ENCODE measurements at places on chromosomes 4 and X.

DNA sequence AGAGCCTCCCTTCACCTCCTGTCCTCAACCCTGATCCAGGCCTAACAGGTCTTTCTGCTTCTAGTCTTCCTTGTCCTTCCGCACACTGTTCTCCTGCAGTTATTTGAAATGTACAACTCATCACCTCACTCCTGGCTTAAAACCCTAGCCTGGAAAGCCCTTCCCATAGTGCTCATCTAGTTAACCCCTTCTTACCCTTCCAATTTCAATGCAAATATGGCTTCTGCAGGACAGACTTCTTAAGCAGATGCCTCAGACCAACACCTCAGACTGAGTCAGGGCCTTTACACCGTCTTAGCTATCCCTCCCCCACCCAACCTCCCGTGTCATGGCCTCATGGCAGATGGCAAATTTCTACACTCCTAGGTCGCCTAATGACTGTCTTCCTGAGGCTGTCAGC, 130.4 kb downstream of the BCOR start:
- DNase-seq, result no peak

DNA sequence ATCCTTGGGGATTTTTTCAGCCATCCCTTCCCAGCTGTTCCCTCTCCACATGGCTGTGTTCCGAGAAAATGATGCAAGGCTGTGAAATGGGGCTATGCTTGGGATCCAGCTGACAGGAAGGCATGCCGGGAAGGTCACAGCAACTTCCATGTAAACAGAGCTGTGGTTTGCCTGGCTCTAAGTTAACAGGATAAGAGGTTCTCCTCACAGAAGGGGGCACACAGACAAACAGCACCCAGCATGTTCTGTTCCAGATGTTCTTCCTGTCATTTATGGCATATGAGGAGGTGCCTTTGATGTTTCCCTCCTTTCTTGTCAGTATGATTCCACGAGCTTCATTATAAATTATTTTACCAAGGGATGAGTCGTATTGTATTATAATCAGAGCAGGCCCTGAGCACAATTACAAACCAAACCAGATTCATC, 220.7 kb downstream of the ANTXR2 start:
- no peak for DNase-seq

DNA sequence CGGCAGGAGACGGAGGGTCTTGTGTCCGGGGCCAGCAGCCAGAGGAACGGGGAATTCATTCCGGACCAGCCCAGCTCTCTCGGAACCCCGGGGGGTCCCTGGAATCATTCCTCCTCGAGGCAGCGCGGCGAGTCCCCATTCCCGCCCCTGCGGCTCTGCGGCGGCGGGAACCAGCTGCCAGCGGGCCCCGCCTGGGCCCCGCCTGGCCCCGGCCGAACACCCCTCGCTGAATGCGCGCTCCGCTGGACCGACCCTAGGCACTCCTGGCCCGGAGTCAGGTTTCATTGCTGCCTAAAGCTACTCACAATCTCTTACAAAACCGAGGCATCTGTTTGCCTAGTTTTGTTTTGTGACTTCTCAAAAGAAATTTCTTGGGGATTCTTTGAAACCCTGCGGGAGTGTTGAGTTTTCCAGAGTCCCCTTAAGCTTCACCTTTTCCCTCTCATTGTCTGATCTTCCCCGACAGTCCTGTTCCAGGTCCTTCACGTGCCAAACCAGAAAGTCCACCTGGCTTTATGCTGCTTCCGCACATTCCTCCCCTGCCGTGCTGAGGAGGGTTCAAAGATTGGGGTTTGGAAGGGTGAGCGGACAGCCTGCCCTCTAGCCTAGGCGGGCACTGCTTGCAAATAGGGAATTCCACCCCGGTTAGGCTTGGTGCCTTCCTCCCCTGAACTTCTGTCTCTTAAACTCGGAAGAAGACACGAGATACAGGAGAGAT, 789 bp downstream of the ARHGAP10 start:
- DNase-seq, result no peak

DNA sequence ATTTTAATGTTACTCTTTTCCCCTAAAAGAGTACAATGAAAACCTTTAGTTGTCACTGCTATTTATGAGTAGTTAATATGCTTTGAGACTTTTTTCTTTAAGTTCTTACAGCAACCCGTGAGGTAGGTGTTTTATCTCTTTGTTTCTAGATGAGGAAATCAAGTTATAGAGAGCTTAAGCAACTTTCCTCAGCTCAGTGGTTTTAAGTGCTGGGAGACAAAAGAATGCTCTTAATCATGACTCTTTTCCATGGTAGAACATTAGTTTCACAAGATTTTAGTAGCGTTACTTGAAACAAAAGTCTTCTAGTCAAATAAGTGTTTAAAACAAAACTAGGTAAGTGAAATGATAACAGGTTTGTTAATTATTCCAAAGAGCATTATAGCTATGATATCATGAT, 354.7 kb upstream of the PITX2 start:
- no peak for DNase-seq

DNA sequence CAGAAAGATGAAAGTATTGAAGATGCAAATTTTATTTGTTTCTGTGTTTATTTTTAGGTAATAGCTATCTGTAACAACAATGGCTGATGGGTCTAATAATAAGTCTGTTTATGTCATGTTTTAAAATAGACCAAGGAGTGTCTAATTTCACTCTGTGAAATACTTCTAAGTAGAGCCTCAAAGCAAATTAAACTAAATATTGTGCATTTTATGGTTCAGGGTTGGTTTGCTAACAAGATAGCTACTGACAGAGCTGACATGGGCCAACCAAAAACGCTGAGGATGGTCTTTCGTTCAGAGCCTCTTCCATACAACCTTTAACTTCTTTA, 437.6 kb upstream of the CTSO start:
- no peak for DNase-seq

DNA sequence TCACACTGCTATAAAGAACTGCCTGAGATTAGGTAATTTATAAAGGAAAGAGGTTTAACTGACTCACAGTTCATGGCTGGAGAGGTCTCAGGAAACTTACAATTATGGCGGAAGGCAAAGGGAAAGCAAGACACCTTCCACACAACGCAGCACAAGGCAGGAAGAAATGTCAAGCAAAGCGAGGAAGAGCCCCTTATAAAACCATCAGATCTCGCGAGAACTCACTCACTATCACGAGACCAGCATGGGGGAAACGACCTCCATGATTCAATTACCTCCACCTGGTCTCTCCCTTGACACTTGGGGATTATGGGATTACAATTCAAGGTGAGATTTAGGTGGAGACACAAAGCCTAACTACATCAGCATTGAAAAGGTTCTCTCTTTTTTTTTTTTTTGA, 39.6 kb downstream of the PALLD start:
- no peak for DNase-seq

- no peak for DNase-seq
Observed at GRCh38 chr4:183136855-183137254, 37.8 kb downstream of the WWC2 start.

DNA sequence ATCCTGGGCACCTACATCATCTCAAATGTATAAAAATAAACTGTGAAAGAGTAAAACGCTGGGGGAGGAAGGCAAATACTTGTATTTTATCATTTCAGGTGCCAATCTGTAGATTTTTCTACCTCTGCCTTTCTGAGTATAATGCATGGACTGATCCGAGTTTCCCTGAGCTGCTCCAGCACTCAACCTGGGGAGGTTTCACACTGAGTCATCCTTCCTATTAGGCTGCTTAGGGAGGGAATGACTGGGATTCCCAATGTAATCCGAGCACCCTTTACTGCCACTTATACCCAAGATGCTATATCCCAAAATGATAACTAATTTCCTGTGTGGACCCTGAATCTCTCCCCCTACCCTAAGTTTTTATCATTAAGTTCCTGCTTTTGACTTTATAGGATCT, 126.6 kb downstream of the HNRNPD start:
- DNase-seq, result no peak

- peak; percentile 78 for DNase-seq
Observed at GRCh38 chrX:110412971-110413726, 54.5 kb downstream of the RTL9 start.

DNA sequence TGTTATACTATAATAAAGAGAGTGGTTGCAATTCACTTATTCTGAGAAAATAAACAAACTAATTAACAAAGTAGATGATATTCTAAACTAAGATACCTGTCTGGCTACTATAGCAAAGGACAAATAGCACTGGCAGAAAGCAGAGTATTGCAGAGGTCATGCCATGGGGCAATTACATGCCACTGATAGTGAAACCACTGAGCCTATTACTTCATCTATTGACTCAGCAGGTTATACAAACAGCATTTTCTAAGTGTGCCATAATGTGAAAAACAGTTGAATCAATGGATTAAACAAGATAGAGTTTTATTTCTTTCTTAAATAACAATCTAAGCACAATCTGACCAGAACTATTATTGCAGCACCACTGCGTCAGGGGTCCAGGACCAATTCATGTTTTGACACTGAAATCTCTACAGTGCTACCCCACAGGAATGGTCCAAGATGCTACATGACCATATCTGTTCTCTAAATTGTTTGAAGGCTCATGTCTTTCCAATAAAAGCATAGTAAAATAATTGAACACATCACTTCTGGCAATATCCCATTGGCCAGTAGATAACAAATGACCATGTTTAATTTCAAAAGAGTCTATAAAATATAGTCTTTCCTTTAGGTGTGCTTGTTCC, 389.5 kb upstream of the GRID2 start:
- no peak for DNase-seq

GRCh38 chr4:3121596-3121995, 47.1 kb downstream of the HTT start:
- DNase-seq, result no peak

DNA sequence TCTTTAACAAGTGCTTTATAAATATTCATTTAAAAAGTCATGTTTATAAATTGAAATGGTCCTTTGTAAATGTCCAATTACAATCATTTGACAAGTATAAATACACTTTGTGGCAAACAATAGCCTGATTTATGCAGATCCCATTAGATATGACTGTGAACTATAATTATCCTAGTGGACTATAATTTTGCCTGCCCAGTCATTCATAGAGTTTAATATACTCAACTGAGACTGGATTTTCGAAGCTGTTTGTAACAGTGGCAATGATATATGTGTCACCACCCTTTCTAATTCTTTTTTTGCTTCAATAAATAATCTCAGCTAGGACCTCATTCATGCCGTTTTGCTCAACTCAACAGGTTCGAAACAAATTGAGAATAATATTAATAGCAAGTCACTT, 732.0 kb downstream of the PCDH18 start:
- DNase-seq, result no peak

DNA sequence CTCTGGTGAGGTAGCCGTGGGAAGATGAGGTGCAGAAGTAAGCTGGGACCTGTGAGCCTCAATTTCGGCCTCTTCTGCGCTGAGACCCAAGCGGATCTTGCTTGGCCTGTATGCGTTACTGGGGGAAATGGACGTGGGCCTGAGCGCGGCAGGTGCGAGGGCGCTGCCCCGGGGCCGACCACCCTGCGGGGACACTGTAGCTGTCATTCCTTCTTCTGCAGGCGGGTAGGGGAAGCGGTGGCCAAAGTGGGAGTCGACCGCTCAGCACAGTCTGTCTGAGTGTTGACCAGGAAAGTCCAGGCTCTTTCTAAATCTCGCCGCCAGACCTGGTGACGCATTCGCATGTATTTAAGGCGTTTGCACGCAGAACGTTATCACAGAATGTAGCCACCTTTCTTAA, 3.3 kb upstream of the LRAT start:
- no peak for DNase-seq

- no peak for DNase-seq
Observed at GRCh38 chr4:78551420-78552351, at the start of gene ANXA3. ANXA3 (plus strand) TSS chr4:78551770; CDS start chr4:78554474, 2,704 bp downstream.

GRCh38 chrX:13179100-13179499, 134.7 kb upstream of the FAM9C start:
- DNase-seq, result no peak

- DNase-seq, result no peak
Observed at GRCh38 chr4:120995266-120996010, 72.9 kb upstream of the PRDM5 start.

- DNase-seq, result no peak
Observed at GRCh38 chr4:122577808-122578781, 42.8 kb downstream of the IL21 start.

- DNase-seq, result no peak
Observed at GRCh38 chr4:162645381-162645780, 481.6 kb upstream of the FSTL5 start.

DNA sequence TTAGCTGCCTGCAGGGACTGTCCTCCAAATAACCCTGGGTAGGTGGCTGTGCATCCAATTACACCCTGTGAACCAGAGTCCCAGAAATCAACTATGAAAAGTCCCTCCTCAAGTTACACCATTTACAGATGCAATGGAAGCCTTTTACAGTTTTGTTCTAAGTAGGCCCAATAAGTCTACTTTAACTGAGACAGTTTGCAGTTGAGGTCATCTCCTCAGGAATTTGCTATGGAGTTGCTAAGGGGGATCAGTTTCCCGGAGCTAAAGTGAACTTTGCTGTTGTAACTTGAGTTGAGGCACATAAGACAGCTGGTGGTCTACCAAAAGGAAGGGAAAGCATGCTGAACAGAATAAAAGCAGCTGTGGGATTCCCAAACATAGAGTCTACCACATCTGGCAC, 121.6 kb upstream of the STK26 start:
- DNase-seq, result no peak

DNA sequence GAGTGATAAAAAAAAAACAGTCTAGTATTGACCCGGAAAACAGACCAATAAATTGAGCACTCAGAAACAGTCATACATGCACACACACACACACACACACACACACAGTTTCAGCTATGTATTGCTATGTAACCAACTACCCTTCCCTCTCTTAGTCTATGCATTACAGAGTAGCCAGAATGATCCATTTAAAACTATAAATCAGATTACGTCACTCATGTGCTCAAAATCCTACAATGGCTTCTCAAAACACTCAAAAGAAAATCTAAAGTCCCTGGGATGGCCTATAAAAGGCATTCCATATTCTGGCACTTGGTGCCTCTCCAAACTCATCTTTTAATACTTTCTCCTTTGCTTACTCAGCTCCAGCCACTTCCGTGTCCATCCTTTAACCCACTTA, 46.5 kb upstream of the ZIC3 start:
- no peak for DNase-seq

- no peak for DNase-seq
Observed at GRCh38 chr4:4200624-4201023, 26.1 kb downstream of the OTOP1 start.

- DNase-seq, result no peak
Observed at GRCh38 chr4:92447255-92447905, 143.6 kb downstream of the GRID2 start.

DNA sequence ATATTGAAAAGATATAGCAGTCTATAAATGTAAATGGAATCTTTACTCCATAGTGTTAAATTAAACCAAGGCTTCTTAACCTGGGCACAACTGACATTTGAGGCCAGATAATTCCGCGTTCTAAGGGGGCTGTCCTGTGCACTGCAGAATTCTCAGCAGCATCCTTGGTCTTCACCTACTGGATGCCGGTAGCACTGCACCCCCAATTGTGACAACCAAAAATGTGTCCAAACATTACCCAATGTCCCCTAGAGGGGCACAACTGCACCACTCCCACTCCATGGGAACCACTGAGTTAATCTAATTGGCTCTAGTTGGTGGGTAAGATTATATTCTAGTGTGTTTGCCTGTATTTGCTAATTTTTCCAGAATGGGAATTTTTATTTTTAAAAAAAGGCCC, 16.6 kb downstream of the AP1S2 start:
- DNase-seq, result no peak

- DNase-seq, result no peak
Observed at GRCh38 chr4:69750346-69750745, 10.1 kb downstream of the SULT1B1 start.
